ENCODE measurements at places on chromosomes 16 and 17.

DNA sequence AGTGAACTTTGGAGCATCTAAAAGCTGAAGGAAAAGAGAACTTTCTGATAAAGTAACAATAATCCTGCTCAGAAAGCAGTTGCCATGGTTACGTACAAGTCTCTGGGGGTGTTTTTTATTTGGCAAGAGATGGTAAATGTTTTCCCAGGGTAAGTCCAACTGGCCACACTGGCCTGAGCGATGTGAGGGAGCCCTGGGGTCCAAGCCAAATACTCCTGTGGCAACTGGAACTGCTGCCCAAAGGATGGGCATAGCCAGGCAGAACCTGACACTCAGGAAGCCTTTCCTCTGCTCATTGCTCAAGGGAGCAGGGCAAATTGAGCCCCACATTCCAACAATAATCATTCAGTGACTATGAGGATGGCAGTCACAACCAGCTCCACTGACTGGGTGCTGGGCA, 26.8 kb upstream of the WSCD1 start:
- peak; percentile 4 for DNase-seq

DNA sequence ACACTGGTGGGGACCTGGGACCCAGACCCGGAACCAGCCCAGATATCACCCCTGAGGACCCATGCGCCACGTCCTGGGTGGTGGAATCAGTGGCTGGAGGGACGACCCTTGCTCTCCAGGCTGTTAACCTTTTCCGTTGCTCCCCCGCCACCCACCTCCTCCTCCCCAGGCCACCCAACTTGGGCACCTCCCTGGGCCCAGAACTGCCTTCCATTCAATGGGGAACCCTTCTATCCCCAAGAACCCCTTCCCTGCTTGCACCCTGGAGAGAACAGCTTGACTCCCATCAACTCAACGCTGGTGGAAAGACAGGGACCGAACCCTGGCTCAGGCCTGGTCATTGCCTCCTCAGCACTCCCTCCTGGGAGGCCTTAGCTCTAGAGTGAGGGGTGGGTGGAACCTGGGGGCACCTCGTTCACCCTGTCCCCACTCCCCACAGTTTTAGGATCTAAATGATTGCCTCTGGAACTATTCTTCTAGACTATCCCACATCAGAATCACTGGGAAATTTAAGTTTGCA, 5.7 kb upstream of the IL32 start:
- no peak for DNase-seq

DNA sequence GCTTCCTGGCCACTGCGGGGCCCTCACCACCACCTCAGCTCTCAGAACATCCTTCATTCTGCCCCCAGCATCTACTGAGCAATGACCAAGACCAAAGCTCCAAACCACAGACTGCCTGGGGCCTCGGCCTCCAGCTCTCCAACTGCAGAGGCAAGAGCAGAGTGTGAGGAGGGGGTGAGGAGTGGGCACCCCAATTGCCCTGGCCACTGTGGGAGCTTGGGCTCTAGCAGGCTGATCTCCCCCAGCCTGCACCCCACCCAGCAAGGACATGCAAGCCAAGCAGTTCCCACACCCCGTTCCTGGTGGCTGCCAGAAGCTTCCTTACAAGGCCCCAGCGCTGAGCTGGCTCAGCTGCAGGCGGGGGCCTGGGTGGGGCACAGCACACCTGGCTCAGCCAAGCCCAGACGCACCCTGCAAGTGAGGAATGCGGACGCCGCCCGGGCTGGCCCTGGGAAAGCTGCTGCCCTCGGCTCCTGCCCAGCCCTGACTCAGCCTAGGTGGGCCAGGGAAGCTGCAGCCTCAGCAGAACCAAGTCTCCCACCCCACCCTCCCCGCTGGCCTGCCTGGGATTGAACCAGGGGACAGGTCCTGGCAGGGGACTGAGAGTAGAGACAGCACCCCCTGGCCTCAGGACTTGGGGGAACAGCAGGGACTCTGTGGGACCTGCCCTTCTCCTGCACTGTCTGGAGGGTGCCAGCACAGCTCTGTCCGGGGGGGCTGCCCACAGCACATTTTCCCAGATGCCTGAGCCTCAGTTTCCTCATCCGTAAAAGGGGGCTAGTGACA, 29.7 kb upstream of the KRT17 start:
- DNase-seq: no peak

DNA sequence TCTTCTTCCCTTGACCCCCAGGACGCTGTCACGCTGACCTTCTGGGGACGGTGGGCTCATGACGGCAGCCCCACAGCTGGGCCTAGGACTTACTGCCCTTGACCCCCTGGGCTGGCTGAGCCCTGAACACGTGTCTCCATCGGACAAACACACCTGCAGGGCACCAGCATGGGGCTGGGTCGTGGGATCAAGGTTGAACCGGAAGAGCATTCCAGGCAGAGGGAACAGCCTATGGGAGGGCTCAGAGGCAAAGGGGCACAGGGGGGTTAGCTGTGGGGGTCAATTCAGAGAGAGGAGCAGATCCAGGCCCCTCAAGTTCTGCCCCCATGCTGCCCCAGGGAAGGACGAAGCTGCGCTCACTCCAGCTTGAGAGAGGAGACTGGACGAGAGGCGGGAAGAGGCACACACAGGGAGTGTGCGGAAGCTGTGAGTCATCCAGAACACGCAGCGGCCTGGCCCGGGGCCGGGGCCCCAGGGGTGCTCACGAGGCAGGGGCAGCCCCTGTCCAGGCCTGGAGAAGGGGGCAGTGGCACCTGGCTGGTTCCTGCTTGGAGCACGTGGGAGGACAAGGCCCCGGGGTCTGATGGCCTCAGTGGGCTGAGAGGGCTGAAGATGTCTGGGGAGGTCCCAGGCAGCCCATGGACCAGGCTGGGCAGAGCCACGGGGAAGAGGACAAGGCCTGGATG, 9.9 kb downstream of the SSTR5 start:
- DNase-seq: no peak

DNA sequence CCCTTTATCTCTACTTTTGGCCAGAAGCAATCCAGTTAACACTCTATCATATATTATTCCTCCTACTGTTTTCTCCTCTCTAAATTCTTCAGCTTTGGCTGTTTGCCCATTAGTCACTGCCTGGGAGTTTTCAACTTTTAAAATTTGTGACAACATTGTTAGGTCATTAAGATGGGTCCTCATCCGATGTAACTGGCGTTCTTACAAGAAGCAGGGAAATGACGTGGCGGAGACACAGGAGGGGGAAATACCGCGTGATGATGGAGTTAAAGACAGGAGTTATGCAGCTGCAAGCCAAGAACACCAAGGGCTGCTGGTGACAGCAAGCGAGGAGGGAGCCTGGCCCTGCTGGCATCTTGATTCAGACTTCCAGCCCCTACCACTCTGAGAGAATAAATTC, 34.8 kb upstream of the CPHXL start:
- no peak for DNase-seq

DNA sequence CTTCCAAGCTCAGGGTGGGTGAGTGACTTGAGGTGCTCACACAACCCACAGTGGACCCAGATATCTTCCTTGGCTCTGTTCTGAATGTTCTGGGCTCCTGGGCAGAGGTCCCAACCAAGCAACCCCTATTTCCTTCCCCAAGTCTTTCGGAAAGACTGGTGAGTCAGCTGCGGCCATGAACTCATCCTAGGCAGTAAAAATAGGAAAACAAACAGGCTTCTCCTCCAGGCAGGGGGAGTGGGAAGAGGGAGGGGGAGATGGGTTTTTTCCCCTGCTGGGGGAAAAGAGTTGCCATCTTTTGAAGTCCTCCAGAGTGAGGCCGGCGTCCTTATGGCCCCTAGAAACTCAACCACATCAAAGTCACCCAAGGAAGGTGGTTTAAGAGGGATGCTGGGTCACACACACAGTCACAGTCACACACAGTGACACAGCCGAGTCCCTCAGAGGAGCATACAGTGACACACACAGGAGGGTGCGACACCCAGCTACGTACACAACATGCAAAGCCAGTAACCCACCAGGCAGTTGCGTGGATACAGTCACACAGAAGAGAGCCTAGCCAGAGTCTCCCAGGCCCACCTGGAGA, 16.0 kb upstream of the DLX4 start:
- DNase-seq: no peak

GRCh38 chr16:82396509-82396908, 226.5 kb upstream of the MPHOSPH6 start:
- DNase-seq: no peak

GRCh38 chr16:62853887-62854286, 817.6 kb upstream of the CDH8 start:
- DNase-seq: no peak

DNA sequence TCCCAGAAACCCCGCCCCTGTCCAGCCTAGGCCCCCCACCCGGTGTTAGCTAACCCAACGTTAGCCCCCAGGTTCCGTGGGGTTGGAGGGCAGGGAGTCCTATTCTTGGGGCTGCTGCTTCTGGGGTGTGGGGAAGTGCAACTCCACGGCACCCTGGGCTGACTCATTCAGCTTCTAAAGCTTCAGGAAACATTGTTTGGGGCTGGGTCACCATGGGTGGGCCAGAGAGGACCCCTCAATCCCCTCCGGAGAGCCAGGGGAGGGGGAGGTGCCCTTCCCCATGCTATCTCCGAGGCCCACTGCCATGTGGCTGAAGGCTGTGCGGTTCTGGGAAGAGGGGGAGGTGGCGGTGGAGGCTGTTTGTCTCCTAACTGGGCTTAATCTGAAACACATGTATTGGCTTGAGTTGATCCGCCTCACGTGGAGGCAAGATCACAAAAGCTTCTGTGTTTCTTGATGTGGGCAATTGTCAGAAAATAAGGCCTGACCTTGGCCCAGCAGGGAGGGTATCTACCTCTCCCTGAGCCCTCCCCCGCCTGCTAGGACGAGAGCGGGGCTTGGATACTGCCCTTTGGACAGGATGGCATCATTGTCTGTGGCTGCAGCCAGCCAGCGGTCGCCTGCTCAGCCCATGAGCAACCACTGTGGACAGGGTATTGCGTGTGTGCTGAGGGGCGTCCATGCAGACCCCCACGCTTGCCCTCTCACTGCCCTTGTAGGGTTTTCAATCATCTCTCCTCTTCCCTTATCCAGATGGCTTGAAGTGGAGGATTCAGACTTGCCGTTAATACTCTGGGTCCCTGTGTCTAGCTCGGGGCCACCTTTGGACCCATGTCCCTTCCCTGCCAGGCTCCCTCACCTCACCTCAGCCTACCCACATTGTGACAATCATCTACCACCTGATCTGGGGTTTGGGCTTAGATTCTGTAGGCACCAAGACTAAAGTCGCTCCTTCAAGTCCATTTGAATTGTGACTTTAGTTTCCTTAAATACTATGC, 1.3 kb downstream of the SERPINF1 start:
- DNase-seq: peak; percentile 82

- no peak for DNase-seq
Measured at GRCh38 chr17:29698019-29698777, 75.5 kb upstream of the CORO6 start.

- no peak for DNase-seq
Measured at GRCh38 chr17:76987486-76988093, 119.4 kb downstream of the MGAT5B start.

GRCh38 chr17:81285894-81286293, 9.2 kb downstream of the SLC38A10 start:
- no peak for DNase-seq

- peak; percentile 76 for DNase-seq
Measured at GRCh38 chr16:84829168-84829965, 9.6 kb downstream of the CRISPLD2 start.

- DNase-seq: no peak
Measured at GRCh38 chr17:62725791-62726249, 82.3 kb downstream of the MARCHF10 start.

GRCh38 chr17:58517378-58517927, 3.0 kb upstream of the MTMR4 start:
- DNase-seq: no peak

- DNase-seq: peak; percentile 79
Measured at GRCh38 chr16:72561-73548, at the start of gene RHBDF1. Gene RHBDF1 (minus strand): TSS chr16:72631. CDS start chr16:65015, 7,616 bp downstream.

DNA sequence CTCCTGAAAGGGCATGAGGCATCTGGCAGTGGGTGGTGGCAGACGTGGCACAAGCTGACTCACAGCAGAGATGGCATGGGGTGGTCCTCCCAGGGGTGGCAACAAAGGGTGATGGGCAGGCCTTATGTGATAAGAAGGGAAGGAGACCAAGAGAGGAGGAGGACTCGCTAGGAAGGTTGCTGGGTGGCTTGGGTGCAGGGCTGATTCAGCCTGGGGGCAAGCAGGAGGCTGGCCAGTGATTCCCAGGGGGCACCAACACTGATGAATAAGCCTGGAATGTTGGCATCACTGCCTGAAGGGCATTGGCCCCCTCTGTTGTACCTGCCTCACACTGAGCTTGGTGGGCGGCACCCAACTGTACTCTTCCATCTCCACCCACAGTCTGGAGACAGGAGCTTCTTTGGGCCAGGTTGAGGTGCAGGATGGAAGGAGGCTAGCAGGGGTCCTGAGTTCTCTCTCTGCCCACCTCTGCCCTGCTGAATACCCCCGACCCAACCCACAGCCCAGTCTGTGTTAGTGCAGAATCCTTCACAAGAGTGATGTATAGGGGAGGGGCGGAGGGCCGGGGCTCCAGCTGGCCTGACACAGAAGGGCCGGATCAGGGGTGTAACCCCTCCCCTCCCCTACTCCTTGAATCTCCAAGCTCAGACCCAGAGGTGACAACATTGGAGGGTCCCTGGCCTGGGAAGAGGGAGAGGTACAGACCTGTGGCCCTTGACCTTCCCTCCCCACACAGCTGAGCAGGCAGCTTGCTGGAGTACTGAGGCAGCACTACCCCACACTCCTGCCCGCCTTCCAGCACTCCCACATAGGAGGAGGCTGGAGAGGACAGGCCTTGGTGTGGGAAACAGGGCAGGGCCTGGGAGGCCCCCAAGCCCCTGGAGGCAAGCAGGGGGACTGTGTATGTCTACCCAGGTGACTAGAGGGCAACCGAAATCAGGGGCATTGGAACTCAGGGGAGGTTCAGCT, 2.6 kb downstream of the STAC2 start:
- DNase-seq: no peak

GRCh38 chr16:78788696-78789095, 689.2 kb downstream of the WWOX start:
- DNase-seq: no peak

GRCh38 chr17:63647065-63647725, 25.0 kb downstream of the MAP3K3 start:
- DNase-seq: no peak

- DNase-seq: peak; percentile 82
Measured at GRCh38 chr16:57422026-57422944, 17.7 kb downstream of the CCL17 start.

DNA sequence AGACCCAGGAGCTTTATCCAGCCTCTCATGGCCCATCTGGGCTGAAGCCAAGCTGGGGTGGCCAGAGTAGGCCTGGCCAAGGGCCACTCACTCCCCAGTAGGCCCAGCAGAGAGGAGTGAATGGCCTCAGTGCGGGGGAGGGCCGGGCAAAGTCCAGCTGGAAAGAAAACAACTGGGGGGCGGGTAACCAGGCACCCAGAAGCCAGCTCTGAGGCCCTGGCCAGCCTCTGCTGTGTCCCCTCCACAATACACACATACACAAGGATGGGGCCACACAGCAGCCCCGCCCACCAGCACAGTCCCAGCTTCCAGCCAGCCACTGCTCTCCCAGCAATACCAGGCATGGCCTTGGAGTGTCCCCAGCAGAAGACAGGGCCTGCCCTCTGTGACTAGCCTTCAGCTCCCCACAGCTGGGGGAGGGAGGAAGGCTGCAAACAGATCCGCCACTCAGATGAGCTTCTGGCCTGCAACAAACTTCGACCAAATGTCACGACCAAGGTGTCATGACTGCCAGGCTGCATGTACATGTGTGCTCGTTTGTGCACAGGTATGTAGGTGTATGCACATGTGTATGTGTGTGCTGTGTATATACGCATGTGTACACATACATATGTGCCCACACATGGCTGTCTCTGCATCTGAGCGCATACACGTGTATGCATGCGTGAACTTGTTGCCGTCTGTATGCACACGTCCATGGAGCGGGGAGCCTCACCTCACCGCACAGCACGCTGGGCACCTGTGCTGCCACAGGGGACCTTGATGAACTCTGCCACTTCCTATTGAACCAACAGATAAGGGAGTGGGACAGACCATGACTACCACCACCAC, 5.0 kb downstream of the CARHSP1 start:
- no peak for DNase-seq

Measured in right hindlimb (tissue), 1 donor.